Myocyte (in vitro differentiated cells): ENCODE measurements at places on chromosomes 16 and 17.
A peak's percentile ranks its signal among the peaks of the same experiment; 100 is the strongest.

- peak; percentile 95 for DNase-seq
These were observed 23.8 kb downstream of the DEXI start for GRCh38 chr16:10918294-10919002.

GRCh38 chr16:17532338-17532995, 61.7 kb upstream of the XYLT1 start:
- DNase-seq, result no peak

DNA sequence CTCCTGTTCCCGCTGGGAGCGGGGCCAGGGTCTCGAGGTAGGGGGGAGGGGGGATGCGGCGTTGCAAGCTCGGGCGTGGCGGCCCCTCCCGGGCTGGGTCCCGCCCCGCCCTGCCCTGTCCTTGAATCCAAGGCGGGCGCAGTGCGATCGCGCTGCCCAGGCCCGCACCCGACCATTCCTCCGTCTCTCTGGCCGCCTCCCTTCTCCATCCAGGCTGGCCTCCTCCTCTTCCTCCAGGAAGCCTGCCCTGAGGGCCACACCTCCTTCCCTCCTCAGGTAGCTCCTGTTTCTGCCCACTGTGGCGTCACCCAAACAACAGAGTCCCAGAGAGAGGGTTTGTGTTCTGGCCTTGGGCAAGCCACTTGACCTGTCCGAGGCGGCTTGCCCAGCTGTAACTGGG, 43.0 kb upstream of the TAC4 start:
- DNase-seq, result no peak

DNA sequence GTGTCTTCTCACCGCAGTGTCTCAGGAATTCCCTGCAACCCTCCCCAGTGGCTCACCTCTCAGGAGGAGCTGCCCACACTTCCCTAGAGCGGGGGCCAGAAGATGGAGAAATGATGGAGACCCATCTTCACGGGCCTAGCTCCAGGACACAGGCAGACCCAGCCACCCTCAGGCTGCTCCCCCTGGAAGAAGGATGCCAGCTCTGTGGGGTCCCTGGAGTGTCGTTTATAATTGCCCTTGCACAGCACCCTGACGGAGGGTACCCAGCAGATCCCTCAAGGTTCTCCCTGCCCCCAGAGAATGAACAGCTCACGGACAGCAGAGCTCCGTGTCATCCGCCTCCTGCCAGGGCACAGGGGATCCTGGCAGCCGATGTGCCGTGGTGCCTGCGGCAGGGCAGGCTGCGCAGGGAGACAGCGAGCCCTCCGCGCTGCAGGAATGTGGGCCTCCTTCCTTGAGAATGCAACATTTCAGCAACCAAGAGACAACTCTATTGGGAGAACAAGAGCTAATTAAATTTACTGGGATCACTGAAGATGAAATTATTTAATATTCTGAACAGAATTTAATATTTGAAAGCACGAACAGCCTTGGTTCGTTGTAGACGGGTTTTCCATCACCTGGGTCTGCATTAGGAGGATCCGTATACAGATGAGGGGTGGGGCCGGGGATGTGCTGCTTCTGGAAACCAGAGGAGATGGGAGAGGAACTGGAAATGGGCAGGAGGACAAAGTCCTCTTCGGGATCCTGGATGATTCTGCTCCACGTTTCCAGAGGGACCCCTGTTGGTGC, 21.0 kb upstream of the RBFOX3 start:
- no peak for DNase-seq
